Brain (organoid and tissue), 16 donors: ENCODE measurements at places on chromosomes 5 and 9.

GRCh38 chr5:167709625-167710024 lies 581.8 kb upstream of the WWC1 start:
- DNase-seq = no peak

GRCh38 chr9:106758911-106759310 lies 104.1 kb upstream of the ZNF462 start:
- DNase-seq = no peak

DNA sequence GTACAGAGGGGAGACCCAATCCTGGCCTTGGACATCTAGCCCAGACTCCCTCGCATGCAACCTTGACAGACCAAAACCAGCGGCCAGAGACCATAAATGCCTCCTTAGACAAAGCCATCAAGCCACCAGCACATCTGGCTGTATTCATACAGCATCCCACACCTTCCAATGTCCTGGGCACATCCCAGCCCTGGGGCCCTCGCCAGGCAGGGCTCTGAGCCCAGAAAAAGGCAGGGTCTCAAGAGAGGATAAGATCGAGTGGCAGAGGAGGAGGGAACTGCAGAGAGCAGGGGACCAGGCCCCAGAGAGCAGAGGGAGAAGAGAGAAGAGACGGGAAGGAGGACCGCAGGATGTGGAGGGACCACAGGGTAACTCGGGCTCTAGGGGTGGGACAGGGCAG lies 45.4 kb downstream of the CAMK2A start:
- no peak for DNase-seq

DNA sequence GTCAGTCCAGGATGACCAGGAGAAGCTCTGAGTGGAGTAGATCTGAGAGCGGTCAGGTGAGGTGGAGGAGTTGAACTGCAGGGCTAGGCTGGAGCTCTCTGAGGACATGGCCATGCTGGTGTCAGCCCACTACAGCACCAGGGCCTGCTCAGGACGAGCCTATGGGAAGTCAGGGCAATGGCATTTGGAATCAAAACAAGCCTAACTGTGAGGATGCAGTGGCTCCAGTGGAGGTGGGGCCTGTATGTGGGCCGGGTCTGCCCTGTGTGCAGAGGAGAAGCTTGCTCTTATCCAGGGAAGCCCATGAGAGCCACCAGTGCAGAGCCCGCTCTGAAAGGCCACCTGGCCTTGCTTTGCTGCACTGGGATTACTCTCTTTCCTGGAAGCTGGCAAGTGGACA lies 11.1 kb downstream of the CXCL14 start:
- DNase-seq = no peak

DNA sequence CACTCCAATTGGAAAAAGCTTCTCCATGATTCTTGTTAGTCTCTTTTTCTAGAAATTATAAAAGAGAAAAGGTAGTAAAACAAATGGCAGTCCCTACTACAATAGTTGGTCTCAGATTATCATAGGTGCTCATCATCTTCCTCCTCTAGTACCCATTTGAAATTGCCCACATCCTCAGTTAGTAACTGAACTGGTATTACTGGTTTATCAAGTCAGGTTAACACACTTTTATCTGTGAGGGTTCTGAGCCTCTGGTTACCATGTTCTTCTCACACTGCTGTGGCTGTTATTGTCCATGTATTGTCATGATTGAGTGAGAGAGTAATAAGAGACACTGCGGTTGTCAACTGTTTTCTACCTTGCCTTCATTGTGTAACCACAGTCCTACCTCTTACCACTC lies 901.7 kb downstream of the TLE1 start:
- no peak for DNase-seq

DNA sequence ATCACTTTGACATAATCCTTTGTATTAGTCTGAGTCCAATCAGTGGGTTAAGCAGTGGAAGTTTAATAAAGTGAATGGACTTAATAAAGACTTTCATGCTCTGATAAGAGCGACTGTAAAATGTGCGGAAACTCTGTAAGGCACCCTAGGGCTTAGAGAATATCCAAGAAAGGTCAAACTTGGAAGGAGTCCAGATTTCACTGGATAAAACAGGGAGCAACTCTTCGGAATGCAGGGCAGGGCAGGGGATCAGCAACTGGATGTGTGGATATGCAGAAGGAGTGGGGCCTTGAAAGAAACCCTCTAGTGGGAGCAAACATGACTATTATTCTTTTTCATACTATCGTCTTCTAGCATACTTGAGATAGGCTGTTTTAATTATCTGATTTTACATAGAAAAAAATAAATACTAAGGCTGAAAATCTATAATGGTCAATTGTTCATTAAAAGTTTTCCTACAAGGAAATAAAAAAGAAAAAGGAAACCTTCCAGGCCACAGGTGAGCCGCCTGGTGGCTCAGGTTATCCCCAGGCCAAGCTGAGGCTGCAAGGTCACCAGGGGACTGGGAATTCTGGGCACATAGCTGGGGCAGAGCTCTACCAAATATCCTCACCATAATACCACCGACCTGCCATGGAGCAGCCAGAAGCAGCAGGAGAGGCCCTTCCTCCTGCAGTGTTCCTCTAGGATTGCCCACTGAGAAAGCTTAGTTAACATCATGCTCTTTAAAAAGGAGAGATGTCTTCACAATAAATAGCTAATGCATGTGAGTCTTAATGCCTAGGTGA lies 46.3 kb upstream of the CCDC112 start:
- DNase-seq = no peak

GRCh38 chr9:104778802-104779201 lies 14.9 kb downstream of the NIPSNAP3B start:
- DNase-seq = no peak

DNA sequence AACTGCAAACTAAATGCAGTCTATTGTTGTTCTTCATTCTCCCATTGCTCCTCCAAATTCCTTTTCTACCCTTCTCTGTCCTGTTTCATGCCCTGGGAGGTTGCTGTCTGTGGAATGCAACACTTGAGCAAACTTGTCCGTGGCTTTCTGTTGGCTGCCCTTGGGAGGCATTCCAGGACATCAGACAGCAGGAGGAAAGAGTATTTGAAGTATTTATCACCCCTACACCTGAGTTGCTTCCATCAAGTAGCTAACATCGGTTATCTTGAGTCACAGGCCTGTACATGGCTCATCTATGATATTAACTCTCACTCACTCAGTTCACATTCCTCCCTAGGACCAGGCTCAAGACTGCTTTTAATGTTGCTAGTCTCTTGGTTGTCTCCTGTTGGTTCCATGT lies 803.4 kb upstream of the CDH6 start:
- DNase-seq = no peak

DNA sequence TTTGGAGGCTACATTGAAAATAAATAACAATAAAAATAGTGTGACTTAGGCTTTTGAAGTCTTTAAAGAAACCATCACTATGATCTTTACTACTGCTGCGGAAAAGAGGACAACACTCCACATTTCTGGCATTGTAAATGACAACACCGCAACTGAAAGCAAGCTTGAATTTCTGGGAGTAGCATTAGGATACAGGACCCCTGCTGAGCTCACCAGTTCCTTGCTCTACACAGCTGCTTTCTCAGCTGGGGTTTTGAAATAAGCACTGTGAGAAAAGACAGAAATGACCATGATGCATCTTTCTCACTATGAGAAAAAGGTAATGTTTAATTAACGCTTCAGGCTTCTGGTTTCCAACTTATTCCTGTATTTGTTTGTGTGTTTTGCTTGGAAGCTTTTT lies 168.0 kb downstream of the TAF11L14 start:
- DNase-seq = peak; percentile 68

- DNase-seq = no peak
Observed at GRCh38 chr9:7180247-7180646, 422.5 kb downstream of the KDM4C start.

DNA sequence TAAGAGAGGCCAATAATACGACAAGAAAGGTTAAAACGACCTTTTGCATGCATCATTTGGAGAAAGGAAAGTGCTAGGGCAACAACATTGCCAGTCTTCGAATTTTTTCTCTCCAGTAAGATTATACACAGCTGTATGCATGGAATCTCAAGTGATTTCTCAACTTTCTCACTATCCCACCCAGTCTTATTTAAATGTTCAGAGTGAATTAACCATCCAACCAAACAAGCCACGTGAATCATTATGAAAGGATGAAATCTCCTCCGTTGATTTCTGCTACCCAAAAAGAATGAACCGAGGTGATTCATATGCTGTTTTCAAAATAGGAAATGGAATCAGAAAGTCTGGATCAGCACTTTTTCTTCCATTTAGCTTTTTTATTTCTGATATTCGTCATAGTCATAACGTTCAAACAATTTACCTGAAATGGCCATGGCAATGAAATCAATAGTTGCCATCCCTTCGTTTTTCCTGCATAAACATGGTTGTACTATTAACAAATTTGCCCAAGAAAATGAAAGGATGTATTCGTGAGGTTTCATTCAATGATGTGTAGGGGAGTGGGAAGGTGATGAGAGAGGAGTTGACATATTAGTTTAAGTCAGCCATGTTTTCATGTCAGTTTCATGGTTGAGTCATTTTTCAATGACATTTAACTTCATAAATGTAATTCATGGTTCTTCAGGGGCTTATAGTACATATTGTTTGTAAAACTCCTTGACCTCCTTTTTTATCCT lies 170.9 kb upstream of the WWC1 start:
- no peak for DNase-seq

DNA sequence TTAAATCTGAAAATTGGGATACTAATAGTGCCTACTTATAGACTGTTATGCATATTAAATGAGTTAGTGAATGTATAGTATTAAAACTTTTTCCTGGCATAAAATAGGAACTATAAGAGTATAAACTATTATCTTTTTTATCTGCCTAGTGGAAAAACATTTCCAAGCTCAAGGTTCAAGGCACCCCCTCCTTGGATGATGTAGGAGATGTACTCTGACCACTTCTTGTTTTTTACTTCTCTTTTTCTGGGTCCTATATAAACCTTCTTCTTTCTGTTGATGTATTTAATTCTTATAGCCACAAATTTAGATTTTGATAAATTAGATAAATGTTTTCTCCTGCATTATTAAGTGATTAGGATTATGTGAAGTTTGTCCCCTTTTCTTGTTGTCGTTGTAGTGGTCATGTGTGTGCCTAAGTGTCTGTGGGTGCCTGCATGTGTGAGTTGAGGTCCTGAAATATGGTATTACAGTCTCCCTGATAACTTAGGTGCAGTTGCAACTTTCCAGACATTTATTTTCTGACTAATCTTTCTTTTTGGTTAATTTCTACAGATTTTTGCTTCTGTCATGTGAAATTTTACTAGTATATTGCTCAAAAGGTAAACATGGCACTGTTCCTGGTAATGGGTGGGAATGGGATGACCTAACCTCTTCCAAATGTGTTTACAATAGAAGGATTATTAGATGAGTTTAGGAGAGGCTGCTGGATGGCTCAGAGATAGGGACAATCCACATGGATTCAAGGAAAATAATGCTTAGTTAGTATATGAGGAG lies 160.8 kb upstream of the CDKN2B start:
- no peak for DNase-seq

DNA sequence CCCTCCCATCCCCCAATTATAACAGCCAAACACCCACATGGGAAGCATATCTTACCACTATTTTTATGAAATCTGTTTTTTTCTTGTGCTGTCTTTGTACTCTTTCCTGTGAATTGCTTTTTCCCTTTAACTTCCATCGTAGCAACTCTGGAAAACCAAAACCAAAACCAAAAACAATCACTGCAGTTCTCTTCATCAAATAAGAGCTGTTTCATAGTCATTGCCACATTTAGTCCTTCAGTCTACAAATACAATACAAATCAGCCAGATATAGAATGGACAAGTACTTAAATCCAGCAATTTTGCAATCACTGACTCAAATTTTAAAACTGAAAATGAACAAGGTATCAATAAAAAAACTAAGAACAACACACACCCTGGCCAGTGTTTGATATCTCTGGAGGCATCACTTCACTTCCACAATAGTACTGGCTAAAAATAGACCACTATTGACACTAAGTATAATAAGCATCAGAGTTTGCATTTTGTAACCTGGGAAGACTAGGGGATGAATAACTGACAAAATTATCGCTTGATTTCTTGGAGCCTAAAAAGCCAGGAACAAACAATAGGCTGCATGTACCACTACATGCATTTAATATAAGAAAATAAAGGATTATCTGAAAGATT lies 5.4 kb downstream of the PUM3 start:
- no peak for DNase-seq

GRCh38 chr9:2634153-2634552 lies 12.6 kb downstream of the VLDLR start:
- DNase-seq = no peak

GRCh38 chr5:143693651-143694252 lies 118.2 kb upstream of the HMHB1 start:
- no peak for DNase-seq

DNA sequence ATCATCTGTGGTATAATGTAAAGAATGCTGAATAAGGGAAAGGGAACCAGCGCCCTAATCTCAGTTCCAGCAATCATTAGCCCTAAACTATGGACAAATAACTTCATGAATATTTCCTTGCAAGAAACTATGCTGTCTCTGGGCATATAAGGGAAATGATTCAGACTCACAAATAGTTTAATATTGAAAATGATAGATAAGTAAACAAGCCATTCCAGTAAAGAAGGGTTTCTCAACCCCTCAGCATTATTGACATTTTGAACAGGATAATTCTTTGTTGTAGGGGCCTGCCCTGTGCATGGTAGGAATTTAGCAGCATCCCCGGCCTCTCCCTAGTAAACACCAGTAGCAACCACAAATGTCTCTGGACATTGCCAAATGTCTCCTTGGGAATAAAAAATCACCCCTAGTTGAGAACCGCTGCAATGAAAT lies 23.8 kb downstream of the C5 start:
- DNase-seq = no peak
